Cardiac muscle cell (in vitro differentiated cells and primary cell): ENCODE measurements at places on chromosomes 2 and 18. TPM values are rescaled to one million over a fixed set of nuclear protein-coding genes. Genes with fewer than 3 reads are reported as not detected.

The TNFAIP6 gene
- not detected in 2 replicates for total RNA-seq

The MAP3K19 gene
- total RNA-seq = not detected in 2 replicates

The CNRIP1 gene
- total RNA-seq = 6.9 and 8.8 TPM in 2 replicates

The IL36G gene
- 0.30 TPM in 1 of 2 replicates, not detected in the other for total RNA-seq

The HTR2B gene
- total RNA-seq = not detected in 2 replicates

GRCh38 chr2:152513681-152514080 is 178.7 kb downstream of the FMNL2 start:
- peak; percentile 24 for DNase-seq

- DNase-seq = no peak
Measured at GRCh38 chr2:218430721-218431120, 11.8 kb downstream of the VIL1 start.

GRCh38 chr18:39487932-39488331 is 1922.3 kb upstream of the CELF4 start:
- DNase-seq = no peak

DNA sequence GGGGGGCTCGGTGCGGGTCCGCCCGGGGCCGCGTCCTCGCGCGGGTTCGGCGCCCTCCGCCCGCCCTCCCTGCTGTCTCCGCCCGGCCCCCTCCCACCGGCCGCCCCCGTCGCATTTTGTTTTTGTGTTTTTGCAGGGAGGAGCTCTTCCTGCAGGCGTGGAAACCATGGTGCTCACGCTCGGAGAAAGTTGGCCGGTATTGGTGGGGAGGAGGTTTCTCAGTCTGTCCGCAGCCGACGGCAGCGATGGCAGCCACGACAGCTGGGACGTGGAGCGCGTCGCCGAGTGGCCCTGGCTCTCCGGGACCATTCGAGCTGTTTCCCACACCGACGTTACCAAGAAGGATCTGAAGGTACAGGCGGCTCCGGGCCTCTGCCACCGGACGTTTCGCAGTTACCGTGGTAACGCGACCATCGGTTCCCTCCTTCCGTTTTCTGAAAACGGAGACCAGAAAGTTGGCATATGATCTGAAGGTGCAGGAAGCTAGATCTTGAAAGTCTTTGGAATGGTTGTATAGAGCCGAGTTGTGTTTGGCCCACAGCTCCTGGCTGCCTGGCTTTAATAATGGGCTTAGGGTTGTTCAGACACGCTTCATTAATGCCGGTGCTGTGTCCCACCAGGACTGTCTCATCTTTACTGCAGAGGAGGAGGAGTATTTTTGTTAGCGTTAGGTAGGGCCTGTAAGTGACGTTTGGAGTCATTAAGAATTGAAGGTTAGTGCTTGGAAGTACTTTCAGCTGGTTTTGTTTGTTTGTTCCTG is 891 bp downstream of the KDM3A start:
- peak; percentile 56 for DNase-seq

DNA sequence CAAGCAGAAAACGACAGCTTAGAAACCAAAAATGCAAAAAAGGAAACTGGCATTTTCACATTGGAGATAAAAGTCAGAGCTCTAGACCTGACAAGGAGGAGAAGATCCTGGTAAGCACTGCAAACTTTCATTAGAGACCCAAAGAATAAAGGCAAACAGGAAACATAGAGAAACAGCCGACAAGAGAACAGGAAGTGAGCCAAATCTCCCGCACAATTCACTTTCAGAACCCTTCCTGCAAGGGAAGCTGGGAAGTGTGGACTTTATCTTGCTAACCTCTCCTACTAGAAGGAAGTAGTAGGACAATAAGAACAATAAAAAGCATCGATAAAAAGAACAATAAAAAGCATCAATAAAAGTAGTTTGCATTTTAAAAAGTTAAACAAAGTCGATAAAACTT is 417.8 kb upstream of the SPHKAP start:
- DNase-seq = no peak

DNA sequence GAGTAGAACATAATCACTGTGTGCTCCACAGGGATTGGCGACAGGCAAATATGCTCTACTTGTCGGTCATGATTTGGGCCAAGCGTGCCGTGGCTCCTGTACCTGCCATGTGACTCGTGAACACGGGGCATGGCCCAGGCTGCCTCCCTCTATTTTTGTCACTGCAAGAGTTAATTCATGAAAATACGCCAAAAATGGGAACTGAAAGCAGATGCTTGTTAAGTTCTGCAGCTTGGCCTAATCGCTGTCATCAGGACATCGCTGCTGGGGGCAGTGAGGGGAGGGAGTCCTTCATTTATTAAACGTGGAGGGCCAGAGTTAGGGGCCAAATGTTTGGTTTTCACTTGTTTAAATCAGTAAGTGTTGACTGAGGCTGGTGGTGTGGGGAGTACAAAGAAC is 177.8 kb downstream of the BCL2 start:
- no peak for DNase-seq

DNA sequence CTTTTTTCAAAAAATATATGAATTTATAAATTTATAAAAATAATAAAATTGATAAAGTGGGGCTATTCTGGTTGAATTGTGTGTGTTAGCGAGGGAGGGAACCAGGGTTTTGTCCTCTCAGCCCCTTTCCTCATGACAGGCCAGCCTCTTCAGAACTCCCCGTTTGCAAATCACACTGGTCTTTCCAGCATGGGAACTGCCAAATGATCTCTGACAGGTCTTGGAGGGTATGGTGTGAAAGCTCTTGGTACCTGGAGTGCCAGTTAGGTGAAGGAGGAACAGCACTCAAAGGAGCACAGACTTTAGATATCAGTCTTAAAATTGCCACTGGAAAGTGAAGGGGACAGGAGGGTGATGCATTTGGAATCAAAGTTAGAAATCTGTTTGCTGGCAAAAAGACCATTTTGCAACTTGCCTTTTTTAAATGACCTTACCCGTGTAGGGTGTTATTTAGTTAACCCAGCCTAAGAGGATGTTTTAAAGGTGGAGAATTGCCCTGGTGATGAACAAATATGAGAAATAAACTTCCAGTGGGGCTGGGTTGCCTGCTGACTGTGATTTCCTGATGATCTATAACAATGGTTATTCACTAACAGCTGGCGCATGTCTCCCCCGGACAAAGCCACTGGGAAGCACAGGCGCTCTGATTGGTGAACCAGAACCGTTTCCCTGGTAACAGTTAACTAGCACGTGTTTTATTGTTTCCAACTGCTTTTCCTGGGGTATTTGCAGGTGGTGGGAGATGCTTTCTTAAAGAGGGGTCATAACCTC is 85.3 kb upstream of the EFEMP1 start:
- peak; percentile 45 for DNase-seq

GRCh38 chr18:78704971-78705461 is 274.6 kb upstream of the SALL3 start:
- DNase-seq = no peak

GRCh38 chr2:68388358-68388757 is 23.3 kb downstream of the PLEK start:
- no peak for DNase-seq

DNA sequence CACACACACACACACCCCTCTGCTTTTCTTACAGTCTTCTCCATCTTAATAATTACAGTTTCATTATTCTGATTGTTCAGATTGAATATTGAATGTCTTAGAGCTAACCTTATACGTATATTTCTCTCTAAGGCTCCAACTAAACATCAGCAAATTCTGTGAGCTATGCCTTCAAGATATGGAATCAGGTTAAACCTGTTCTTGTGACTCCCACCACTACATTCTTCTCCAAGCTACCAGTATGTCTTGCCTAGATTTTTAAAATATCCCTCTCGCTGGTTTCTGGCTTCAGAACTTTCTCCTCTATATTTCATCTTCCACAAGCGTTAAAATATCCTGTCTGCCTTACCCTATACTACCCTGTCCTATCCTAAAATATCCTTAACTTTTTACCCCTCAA is 1346.4 kb upstream of the CDH2 start:
- no peak for DNase-seq

- peak; percentile 73 for DNase-seq
Measured at GRCh38 chr2:182280118-182280517, 146.7 kb downstream of the PDE1A start.

DNA sequence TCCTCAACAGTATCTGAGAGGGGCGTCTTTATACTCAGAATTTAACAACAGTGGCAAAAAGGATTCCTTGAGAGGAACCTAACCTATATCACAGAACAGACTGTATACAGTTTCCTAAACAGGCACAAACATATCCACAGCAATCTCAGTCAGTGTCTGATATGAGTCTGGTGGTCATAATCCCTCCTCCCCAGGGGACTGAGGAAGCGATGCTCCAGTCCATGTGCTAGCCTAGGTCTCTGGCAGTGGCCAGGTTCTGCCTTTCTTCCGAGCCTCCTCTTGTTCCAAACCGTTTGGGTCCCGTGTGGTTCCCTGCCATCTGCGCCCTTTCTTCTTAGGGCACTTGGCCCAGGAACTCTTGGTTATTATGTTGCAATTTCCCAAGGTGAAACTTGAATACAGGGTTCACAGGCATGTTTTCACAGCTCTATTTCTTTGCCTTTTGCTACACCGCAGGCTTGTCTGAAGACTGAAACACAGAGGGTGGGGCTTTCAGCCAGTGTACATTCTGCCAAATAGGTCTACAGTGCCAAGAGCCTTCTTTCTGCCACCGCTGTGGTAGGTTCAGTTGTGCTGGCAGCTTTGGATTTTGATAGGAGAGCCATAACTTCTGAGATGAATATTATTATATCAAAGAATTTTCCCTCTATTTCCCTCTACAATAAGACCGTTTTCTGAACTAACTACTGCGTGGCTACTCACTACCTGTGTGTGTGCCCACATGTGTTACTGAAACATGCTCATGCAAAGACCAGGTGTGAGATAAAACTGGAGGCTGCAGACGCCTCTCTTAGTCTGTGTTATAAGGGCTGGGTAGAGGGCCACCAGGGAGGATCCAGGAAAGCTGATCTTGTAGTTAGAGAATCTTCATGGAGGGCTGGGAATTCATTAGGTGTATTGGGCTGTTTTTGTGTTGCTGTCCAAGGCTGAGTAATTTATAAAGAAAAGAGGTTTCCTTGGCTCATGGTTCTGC is 75.0 kb upstream of the HAAO start:
- no peak for DNase-seq

- no peak for DNase-seq
Measured at GRCh38 chr2:121187351-121187981, 97.5 kb downstream of the TFCP2L1 start.

DNA sequence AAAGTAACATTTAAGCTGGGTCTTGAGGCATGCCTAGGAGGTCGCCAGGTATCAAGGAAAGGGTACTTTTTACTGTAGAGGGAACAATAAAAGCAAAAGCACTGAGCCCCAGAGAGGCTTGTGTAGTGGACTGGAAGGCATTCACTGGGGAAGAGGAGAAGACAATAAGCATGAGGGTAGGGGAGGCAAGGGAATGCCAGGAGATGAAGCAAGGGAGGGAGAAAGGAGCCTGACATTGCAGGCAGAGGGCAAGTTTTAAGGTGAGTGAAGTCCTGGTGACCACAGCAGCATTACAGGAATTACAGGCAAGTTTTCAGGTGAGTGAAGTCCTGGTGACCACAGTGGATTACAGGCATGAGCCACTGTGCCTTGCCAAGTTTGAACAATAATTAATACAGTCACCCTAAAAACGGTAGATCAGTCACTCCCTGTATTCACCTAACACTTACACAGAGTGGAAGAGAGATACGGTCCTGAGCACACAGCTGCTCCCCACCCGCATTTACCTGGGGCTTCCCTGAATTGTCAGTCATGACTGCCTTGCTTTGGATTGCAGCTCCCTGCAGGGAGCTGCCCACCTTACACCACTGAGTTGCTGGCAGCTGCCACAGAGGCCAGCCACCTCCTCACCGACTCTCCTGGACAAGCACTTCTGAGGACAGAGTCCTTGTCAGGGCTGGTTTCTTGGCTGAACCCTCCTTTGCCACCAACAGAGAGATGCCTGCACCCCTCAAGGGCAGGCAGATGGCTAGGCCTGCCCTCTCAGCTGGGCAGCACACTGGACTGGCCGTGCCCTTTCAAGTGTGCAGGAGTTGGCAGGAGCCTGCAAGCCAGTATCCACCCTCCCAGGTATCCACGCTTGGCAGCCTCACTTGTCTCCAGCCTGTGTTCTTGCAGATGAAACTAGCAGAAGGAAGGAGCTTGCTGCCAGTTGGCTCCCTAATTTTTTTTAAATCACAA is 153.2 kb upstream of the MSH6 start:
- no peak for DNase-seq

- DNase-seq = no peak
Measured at GRCh38 chr2:105885456-105885855, 140.7 kb downstream of the NCK2 start.

- peak; percentile 56 for DNase-seq
Measured at GRCh38 chr2:168348076-168348475, 100.7 kb upstream of the STK39 start.

GRCh38 chr2:144452169-144452988 is 67.5 kb downstream of the ZEB2 start:
- DNase-seq = peak; percentile 62

- peak; percentile 2 for DNase-seq
Measured at GRCh38 chr2:162888652-162889051, 50.1 kb upstream of the KCNH7 start.

DNA sequence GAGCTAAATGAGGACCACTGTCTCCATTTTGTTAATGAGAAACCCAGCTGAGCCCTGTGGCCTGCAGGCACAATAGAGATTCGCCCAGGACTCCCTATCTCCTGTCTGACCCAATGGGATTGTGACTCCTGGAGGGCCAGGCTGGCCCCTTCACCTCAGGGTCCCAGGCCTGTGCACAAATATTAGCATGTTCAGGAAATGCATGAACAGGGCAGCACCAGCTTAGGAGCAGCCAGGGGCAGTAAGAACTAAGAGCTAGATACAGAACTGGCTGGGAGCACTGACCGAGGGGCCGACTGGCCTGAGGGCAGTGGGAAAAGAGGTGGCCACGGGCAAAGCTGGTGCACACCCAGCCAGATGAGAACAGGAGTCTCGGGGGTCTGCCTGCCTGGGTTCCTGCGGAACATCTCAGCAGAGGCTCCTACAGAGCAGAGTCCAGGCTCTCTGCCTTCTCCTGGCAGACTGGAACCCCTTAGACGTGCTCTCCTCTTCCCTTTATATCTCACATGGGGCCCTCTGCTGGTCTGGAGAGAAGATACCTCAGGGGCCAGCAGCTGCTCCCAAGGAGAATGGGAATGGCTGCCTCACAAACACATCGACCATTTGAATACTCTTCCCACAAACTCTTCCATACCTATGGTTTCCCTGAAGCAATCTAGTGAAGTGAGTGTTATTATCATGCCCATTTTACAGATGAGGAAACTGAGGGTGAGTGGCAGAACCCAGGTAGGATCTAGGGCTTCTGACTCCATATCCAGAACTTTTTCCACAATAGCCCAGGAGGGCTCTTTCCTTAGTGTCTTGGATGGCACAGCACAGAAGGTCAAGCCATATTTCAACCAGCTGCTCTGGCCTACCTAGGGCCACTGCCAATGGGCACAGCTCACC is 77.6 kb upstream of the OTOF start:
- no peak for DNase-seq

- DNase-seq = no peak
Measured at GRCh38 chr18:42936289-42936688, 179.2 kb downstream of the RIT2 start.
